ENCODE measurements at places on chromosomes 3 and 15.

- DNase-seq = no peak
Measured at GRCh38 chr3:155745795-155746550, 1.1 kb upstream of the PLCH1 start.

- DNase-seq = no peak
Measured at GRCh38 chr3:18284716-18285115, 140.4 kb downstream of the SATB1 start.

GRCh38 chr3:113532698-113533533 is 561 bp downstream of the SIDT1 start:
- no peak for DNase-seq

- no peak for DNase-seq
Measured at GRCh38 chr3:42063888-42064287, 27.3 kb upstream of the TRAK1 start.

Data from coronary artery (tissue), 2 donors.